ENCODE measurements at places on chromosomes 11 and 22. TPM values are rescaled to one million over a fixed set of nuclear protein-coding genes. Genes with fewer than 3 reads are reported as not detected.

- DNase-seq, result no peak
Measured at GRCh38 chr11:3880724-3881123, 25.3 kb downstream of the STIM1 start.

DNA sequence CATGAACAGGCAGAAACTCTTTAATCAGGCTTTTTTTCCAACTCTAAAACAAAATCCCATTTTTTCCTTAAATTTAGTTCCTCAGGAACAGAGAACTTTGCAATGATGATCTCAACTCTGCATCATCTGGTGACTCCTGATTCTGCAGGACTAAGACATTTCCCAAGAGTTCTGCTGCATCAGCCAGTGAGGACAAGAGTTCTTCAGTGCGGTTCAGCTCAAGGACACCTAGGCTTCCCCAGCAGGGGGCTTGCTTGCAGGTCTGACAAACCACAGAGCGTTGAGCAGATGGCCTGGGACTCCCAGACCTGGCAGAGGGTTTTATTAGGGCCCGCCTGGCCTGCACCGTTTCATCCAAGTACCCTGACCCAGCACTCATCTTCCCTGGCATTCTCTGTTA lies 6.4 kb downstream of the CDCA5 start:
- no peak for DNase-seq

GRCh38 chr11:48008951-48009270 lies 28.6 kb downstream of the PTPRJ start:
- DNase-seq, result no peak

DNA sequence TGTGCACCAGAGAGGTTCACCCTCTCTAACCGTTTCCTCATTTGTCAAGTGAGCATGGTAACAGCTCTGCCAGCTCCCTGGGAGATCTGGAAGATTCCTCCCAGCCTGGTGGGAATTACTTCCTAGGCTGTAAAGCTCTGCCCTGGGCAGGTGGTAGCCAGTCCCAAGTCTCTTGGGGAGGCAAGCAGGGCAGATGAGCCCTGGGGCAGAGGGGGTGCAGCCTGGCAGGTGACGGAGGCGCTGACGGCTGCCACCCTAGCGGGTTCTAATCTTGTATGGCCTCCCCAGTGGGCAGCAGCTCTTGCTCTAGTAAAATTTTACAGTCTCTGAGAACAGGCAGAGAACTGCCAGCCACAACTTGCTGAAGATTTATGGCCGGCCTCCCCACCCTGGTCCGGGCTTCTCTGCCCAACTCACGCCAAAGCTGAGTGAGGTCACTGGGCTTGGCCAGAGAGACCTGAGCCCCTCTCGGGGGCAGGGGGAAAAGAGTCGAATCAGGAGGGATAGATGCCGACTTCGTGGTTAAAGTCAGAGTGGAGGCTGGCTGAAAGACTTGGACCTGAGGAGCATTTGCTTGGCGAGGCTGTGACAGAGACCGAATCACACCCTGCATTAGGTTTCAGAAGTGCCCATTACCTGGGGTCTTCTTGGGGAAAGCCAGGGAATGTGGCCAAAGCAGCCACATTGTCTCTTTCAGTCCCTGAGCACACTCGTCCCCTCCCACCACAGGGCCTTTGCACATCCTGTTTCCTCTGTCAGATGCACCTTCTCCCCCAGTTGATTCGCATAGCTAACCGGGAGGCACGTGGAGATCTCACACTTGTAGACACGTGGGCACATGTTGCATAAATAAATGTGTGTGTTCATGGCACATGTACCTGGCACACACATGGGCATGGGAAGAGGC lies 188.2 kb downstream of the MN1 start:
- no peak for DNase-seq

DNA sequence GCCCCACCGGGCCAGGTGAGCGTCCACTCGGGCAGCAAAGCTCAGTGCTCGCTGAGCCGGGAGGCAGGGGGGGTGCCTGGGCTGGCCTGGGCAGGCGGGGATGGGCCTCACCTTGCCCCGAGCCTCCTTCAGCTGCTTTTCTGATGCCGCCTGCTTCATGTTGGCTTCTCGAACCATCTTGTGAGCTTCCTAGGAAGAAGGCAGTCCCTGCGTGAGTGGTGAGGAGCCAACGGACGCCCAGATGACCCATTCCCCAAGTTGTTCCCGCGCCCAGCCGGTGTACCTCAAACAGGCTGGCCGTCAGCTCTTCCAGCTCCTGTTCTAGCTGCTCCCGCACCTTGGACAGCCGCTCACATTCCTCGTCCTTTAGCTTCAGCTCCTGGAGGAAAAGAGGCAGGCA lies 10.1 kb downstream of the RAB3IL1 start:
- DNase-seq, result no peak

DNA sequence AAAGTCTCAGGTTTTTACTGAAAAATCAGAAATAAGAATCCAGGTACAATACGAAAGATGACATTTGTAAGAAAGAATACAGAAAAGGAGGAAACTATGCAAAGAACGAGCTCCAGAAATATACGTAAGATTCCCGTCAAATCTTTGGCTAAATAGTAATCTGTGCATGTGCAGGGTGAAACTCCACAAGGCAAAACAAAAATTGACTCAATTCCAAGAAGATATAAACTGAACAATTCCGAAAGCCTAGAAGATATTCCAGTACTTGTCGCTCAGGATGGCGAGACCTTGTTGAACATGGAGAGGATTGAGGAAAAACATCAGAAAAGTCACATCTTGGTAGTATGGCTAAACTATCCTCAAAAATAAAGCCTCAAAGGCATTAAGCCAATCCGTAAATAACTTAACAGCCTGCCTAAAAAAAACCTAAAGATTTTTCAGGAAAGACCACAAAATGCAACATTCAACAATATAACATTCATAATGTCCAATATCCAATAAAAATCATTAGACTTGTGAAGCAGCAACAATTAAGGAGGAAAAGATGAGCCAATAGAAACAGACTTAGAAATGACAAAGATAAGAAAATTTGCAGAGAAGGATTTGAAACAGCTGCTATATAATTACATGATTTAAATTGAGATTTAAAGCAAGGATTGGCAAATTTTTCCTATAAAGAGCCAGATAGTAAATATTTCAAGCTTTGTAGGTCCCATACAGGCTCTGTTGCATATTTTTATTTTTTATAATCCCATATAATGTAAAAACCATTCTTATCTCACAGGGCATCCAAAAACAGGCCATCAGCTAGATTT lies 166.4 kb upstream of the UBASH3B start:
- no peak for DNase-seq

DNA sequence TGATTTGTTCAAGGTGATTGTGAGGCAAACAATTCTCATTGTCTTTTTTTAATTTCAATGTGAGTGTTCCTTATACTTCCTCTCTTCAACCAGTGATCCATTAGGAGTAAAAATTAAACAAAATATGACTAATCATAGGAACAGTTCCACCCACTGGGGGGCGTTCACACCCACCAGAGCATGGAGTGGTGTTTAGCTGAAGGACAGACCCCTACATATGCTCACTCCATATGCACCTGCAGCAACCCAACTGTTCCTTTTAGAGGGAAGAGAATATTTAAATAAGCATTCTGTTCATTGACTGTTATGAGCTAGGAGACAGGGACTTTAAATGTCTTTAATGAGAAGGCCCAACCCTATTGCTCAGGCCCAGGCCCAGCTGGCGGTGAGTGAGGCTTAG lies 78.7 kb upstream of the DRD2 start:
- no peak for DNase-seq

Gene PUS3
- 7.6 TPM for polyA plus RNA-seq
